ENCODE measurements at places on chromosomes 16 and 17.

GRCh38 chr16:670485-671352, 2.8 kb downstream of the RHOT2 start:
- DNase-seq = no peak

- no peak for DNase-seq
Measured at GRCh38 chr17:78133179-78133951, 2.8 kb downstream of the TMC8 start.

- DNase-seq = no peak
Measured at GRCh38 chr17:58818654-58819053, 63.0 kb downstream of the PPM1E start.

- DNase-seq = no peak
Measured at GRCh38 chr16:13120091-13120490, 218.7 kb downstream of the SHISA9 start.

DNA sequence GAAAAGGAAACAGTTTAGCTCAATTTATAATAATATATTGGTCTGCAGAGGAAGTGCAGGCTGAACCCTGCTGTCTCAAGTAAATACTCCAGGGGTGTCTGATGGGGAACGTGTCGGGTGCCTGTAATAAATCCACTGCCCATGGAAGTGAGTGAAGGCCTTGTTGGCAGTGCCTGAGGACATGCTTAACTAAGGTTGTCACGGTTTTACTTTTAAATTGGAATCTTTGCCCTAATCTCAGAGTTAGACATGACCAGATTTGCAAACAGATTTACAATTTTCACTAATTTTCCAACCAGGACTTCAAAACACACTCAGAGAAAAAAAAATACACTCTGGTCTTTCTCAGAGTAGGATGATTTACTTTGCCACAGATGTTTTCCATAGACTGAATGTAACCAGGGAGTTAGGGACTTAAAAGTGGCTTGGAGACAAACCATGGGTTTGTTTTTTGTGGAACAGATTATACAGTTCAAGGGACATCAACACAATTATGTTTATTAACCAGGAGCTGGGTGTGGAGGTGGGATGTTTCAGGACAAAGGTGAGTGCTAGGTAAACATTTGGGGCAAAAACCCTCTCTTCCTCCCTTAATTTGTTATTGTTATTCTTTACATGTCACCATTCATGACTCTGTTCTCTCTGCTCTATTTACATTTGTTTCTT, 144.5 kb downstream of the FTO start:
- DNase-seq = no peak

- DNase-seq = no peak
Measured at GRCh38 chr16:17470182-17470907, 415 bp downstream of the XYLT1 start.

DNA sequence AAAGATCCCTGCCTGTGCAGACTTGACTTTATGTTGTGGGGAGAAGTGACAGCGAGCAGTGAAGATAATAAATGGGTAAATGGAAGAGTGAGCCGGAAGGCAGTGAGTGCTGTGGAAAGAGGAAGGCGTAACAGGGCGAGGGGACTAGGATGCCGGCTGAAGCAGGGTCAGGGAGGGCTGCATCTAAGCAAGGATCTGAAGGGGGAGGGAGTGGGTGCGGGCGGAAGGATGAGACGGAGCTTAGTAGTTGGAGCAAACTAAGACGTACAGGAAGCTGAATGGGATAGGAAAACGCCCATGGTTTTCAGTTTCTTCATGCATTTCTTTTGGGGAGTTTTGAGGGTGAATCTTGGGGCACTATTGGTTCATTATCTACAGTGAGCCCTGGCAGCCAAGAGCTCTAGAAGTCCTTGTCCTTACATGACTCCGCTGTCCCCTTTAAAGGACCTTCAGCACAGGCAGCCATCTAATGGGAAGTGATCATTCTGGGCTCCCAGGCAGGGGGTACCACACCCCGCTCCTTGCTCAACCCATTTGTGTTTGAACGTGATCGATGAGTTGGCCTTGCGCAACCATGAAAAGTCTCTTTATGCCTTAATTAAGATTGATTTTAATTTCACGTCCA, 10.4 kb upstream of the NAT9 start:
- DNase-seq = no peak

DNA sequence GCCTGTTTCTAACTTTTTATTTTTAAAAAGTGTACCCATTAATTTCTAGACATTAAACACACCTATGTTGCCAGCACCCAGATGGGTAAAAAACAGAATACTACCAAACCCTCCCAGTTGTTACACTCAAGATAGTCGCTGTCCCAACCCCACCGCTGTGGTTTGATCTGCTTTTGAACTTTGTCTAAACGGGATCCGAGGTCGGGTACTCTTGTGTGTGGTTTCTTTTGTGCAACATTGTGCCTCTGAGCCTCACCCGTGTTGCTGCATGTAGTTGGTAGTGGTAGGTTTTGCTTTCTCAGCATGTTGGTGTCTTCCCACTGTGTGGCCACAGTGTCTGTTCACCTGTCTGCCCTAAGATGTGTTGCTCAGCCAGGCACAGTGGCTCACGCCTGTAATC, 4.3 kb downstream of the KLHL36 start:
- DNase-seq = no peak

DNA sequence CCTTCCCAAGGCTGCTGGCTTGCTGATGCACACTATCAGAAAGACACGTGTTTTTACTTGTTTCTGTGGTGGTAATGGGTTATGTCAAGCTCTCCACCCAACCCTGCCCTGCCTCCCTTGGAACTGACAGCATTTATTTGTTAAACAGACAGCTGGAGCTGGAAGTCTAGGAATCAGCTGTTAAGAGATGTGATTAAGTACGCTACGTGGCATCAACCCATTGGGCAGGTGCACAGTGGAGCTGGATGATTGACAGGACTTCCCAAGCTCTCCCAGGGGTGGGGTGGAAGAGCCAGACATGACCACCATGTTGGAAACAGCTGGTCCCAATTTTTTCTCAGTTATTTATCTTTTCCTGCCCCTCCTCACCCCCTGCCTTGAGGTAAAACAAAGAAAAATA, 49.4 kb downstream of the ADAMTS18 start:
- no peak for DNase-seq

GRCh38 chr16:23025692-23026307, 123.5 kb downstream of the USP31 start:
- no peak for DNase-seq

GRCh38 chr16:26334218-26335111, 642.7 kb downstream of the HS3ST4 start:
- no peak for DNase-seq

DNA sequence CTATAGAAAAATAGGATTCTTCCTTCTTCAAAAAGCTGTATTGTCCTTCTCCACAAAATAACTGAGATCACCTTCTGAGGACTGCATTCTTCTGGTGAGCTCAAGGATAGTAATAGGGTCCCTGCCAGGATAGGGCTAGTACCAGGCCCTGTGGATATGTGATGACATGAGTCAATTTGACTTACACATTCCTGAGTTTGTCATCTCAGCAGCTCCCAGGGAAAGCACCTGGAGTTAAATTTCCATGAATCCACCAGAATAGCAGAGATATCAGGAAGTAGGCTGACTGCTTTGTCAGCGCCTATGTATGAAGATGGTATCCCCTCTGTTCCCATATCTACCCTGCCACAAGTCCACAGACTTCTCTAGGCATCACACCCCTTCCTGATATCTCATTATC, 225.8 kb downstream of the PMP22 start:
- no peak for DNase-seq

- no peak for DNase-seq
Measured at GRCh38 chr17:73101031-73101430, 8.5 kb upstream of the SLC39A11 start.

- peak; percentile 38 for DNase-seq
Measured at GRCh38 chr16:15975172-15975571, 25.8 kb downstream of the ABCC1 start.

- no peak for DNase-seq
Measured at GRCh38 chr16:58518083-58518979, 3.0 kb downstream of the SETD6 start.

DNA sequence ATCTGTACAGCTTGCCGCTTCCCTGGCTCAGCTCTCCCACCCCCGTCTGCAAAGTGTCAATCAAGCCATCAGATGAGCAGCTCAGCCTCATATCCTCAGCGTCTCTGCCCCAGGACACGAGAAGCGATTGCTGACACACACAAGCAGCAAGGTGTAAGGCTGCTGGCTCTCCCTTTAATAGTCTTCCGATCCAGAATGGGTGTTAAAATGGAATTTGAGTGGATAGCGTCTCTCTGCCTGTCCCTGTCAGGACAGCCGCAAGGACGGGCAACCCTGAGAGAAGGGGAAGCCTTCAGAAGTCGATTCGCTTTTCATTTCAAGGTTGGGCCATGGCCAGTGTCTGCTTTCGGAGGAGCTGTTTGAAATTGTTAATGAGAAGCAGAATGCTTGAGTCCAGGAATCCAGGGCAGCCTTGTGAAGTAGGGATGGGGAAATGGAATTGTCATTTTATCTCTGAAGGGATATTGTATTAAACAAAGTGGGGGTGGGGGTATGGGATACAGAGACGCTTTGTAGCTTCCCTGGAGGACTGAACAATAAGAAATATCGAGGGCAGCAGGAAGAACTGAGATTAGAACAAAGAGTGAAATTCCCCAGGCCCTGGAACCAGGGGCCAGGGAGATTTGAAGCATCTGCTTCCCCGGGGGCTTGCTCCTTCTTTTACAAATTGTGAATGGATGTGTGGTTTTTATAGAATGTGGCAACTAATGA, 4.7 kb upstream of the PIPOX start:
- no peak for DNase-seq

DNA sequence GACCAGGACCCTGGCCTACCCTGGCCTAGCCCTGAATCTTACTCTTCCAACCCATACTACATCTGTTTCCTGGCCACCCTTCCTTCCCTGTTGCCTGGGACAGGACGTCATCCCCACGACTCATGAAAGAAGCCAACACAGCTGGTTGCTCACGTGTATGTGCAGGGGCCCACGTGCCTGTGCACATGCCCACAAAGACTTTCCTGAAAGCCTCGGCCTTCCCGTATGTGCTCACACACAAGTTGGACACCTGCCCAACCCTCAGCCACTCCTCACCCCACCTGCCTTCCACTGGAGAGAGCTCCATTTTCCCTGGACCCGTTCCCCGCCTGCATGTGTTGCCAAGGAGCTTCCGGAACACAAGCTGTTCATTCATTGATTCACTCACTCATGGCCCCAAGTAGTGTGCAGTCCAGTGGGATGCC, 7.0 kb downstream of the PLXDC1 start:
- peak; percentile 69 for DNase-seq

DNA sequence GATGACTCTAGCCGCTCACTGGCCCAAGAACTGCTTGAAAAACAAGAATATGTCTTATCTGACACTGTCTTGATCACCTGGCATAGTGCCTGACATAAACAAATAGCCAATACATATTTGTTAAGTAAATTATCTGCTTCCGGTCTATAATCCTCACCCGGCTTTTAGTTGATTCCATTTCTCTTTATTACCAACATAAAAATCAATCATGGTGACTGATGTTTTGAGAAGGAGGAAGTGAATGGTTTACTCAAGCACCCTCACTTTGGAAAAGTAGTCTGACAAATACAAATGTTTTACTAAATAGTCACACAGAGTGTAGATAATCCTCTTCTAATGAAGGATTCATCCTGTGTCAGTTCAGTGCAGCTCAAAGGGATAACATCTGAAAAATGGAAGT, 47.0 kb downstream of the SKAP1 start:
- DNase-seq = no peak

GRCh38 chr16:71883168-71883848, 674 bp downstream of the ZNF821 start:
- no peak for DNase-seq

- DNase-seq = peak; percentile 31
Measured at GRCh38 chr16:11901091-11901490, 14.7 kb downstream of the GSPT1 start.

DNA sequence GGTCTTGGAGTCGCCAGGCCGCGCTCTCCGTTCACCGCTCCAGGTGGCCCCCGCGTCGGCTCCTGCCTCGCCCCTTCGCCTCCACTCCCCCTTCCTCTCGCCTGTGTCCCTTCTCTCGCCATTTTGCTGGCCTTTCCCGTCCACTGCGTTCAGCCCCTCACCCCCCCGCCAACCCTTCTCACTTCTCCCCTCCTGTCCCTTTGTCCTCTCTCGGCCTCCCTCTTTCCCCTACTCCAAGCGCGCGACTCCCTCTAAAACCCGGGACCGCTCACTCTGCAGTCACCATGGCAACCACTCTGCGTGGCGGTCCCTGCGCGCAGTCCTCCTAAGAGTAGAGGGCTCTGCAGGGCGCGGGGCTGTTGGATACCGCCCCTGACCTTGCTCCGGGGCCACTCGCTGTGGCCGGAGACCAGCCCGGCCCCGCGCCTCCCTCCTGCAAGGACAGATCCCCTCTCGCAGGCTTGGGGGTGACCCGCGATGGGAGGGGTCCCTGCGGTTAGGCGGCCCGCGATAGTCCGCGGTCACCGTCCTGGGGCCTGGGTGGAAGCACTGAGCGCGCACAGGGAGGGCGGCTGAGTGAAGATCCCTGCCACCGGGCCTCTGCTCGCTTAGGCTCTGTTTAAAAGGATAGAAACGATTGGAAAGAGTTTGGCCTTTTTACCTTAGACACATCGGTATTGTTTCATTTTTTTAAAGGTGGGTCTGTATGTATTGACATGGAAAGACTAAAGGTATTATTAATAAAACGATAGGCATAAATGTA, 454 bp downstream of the CCDC40 start:
- no peak for DNase-seq

GRCh38 chr16:1548233-1548632, 14.8 kb downstream of the TMEM204 start:
- DNase-seq = peak; percentile 45

DNA sequence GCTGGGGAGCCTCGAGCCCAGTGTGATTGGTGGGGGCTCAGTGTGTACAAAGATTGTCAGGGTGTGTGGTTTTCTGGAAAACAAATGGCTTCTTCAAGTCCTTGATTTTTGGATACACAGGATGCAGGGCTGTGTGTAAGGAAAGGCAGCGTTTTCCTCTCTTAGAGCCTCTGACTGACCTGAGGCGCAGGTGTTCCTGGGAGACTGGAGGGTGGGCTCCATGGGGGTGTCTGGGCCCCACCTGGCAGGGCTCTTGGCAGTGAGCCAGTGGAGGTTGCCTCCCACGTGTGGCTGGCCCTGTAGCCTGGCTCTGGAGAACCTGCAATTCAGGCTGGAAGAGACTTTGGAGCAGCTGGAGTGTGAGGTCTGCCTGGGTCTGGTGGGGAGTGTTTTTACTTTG, 5.0 kb downstream of the FOXK2 start:
- no peak for DNase-seq

- no peak for DNase-seq
Measured at GRCh38 chr17:2684549-2684948, 27.0 kb downstream of the CLUH start.

DNA sequence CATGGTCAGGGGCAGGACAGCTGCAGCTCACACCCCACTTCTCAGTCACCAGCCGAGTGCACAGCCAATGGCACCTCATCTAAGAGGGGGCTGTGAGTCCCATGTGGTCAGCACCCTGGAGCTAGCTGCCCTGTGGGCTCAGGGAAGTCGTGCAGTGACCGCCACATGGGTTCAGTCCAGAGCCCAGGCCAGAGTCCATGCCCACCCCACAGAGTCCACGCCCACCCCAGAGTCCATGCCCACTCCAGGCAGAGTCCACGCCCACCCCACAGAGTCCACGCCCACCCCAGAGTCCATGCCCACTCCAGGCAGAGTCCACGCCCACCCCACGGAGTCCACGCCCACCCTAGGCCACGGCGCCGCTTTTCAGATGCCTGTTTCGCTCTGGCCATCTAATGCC, 24.1 kb downstream of the SLC7A5 start:
- no peak for DNase-seq

- DNase-seq = peak; percentile 66
Measured at GRCh38 chr16:13909872-13910303, 10.1 kb upstream of the ERCC4 start.

GRCh38 chr16:66387817-66388332, 21.4 kb downstream of the CDH5 start:
- no peak for DNase-seq

Measured in iris pigment epithelial cell (primary cell).